ENCODE measurements at places on chromosomes 3 and 15.

DNA sequence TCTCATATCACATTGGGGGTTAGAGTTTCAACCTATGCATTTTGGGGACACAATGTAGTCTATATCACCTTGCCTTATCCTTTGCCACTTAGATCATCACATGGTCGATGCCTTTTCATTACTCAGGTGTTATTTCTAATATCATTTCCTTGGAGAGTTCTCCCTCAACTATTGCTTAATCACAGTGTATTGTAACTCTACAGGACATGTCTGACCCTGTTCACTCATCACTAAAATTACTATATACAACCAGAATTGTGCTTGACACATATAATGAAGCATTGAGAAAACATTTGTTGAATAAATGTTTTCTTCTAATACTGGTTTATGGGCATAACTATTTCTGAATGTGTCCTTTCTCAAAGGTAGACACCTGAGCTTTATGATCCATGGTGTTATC, 207.4 kb downstream of the EPHA6 start:
- no peaks in the 10 kb centered on the region for H3K36me3 ChIP-seq
- H3K27me3 ChIP-seq: no peaks in the 10 kb centered on the region
- no peak for DNase-seq

DNA sequence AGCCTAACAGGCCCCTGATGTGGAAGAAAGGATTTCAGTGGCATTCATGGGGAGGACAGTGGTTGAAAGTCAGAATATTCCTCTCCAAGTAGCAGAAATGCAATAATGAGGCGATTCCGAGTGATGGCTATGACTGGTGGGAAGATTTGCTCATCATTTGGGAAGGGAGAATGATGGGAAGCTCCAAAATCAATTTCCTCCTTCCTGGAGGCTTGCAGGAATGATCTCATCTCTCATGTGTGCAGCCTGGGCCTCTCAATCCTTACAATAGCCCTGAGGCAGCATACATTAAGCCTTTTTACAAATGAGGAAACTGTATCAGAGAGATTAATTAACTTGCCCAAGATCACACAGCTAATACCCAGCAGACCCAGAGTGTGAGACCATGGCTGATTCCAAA, 58.7 kb downstream of the BOC start:
- no peak for DNase-seq
- H3K27me3 ChIP-seq: no peaks in the 10 kb centered on the region
- no peaks in the 10 kb centered on the region for H3K4me1 ChIP-seq
- no peak overlapping the region for H3K4me3 ChIP-seq

DNA sequence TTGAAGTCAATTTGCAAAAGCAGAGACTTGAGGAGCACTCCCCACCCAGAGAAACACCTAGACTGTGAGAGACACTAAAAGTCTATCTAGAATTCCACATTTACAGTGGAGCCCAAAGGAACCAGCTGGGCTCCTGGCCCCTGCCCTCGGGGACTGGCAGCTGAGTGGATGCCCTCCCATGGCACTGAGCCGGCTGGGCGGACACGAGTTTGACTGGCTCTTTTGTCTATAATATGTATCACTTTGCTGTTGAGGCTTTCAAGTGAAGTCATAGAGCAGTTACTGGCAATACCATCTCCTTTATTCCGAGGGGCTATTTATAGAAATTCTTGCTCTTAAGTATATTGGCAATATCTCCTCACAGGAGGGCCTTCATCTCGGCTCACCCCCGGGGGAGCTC, 65.8 kb upstream of the TNFAIP8L3 start:
- peaks cover 10% of the 10 kb centered on the region for H3K4me1 ChIP-seq
- H3K4me3 ChIP-seq: no peak overlapping the region
- H3K36me3 ChIP-seq: no peaks in the 10 kb centered on the region

DNA sequence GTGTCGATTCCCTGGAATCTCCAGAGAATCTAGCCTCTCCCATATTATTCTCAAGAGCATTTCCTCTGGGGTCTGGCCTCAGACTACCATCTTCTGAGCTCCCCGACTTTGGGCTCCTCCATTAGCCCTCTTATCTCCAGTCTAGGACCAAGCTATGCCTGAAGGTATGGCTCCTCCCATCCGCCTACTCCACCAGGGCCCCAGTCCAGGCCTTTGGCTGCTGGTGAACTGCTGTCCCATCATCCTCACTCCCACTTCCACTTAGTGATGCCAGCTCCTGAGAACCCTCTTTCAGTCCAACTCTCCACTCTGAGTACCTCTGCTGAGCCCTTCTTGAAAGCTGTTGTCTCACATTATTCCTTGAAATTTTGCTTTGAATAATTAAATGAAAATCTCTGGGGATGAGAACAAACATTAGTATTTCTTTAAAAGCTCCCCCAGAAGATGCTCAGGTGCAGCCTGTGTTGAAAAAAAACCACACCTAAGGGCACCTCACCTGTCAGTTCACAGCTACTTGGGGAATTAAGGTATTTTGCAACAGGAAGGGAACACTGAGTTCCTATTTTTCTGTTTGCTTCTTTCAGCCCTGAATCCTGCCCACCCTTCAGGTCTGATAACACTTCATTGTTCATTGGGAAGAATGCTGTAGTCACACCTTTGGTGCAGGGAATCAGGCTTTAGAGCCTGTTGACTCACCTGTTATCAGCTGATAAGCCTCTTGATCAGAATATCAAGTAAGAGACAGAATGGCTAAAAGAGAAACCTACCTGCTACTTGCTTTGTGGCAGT, 9.5 kb downstream of the CLDN18 start:
- no peaks in the 10 kb centered on the region for H3K4me1 ChIP-seq
- H3K36me3 ChIP-seq: peaks cover 5% of the 10 kb centered on the region
- H3K27me3 ChIP-seq: no peaks in the 10 kb centered on the region
- H3K27ac ChIP-seq: no peak overlapping the region
- no peak for DNase-seq
- H3K4me3 ChIP-seq: no peak overlapping the region

DNA sequence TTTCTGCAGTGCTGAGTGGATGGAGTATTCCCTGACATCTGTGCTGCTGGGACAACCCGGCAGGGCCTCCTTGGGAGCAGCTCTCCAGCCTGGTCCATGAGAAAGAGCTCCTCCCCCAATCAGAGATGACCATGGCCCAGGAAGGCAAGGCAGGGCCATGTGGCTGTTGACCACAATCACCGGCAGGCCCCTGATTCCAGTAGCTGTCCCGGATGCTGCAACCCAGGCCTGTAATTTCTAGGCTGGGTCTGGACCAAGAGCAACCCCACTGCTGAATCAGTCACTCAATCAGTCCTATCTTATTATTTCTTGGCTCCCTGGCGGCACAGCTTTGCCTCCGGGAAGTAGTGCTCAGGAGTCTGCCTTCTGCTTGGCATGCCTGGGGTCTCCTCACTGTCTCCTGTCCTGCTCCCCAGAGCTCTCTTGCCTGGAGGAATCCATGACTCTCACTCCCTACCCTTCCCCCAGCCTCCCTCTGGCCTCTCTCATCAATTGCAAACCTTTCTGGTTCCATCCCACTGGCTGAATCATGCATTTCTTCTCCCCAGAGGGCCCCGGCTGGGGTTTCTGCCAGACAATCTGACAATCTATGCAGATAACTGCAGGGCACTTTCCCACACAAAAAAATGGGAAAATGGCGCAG, 32.6 kb upstream of the ITGA11 start:
- no peaks in the 10 kb centered on the region for H3K36me3 ChIP-seq
- peak; percentile 74 for DNase-seq
- H3K4me3 ChIP-seq: no peak overlapping the region
- H3K4me1 ChIP-seq: peaks cover 19% of the 10 kb centered on the region

- H3K4me3 ChIP-seq: no peak overlapping the region
- DNase-seq: no peak
- H3K27ac ChIP-seq: no peak overlapping the region
- H3K27me3 ChIP-seq: no peaks in the 10 kb centered on the region
Measured at GRCh38 chr3:130527426-130527825, 10.4 kb downstream of the COL6A6 start.

DNA sequence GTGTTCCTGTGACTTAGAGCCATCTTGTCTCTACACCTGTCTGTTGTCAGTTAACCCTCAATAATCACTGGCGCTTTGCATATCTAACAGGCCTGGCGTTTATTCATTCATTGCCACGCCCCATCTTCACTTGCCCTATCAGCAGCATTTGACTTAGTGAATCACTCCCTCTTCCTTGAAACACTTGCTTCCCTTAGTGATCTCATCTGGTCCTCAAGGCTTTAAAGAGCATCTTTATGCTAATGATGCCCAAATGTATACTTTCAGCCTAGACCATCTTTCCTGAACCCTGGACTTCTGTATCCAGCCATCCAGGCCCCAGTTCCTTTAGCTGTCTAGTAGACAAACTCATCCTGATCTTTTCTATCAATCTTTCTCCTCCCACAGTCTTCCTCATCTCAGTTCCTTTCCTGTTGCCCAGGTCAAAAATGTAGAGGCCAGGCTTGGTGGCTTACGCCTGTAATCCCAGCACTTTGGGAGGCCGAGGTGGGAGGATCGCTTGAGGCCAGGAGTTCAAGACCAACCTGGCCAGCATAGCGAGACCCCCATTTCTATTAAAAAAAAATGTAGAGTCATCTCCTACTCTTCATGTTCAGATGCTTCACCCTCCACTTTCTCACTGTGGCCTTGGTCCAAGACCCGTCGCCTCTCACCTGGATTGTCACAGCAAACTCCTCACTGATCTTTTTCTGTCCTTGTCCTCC, 1.4 kb upstream of the IGDCC4 start:
- H3K27me3 ChIP-seq: peaks cover 14% of the 10 kb centered on the region
- H3K4me3 ChIP-seq: no peak overlapping the region
- DNase-seq: no peak
- no peak overlapping the region for H3K27ac ChIP-seq
- peaks cover 20% of the 10 kb centered on the region for H3K4me1 ChIP-seq
- no peaks in the 10 kb centered on the region for H3K36me3 ChIP-seq

GRCh38 chr3:119294696-119295671, 801 bp downstream of the ARHGAP31 start:
- no peaks in the 10 kb centered on the region for H3K4me1 ChIP-seq
- peak; percentile 36 for DNase-seq
- H3K4me3 ChIP-seq: peak overlapping the region; percentile 90
- H3K27me3 ChIP-seq: no peaks in the 10 kb centered on the region

DNA sequence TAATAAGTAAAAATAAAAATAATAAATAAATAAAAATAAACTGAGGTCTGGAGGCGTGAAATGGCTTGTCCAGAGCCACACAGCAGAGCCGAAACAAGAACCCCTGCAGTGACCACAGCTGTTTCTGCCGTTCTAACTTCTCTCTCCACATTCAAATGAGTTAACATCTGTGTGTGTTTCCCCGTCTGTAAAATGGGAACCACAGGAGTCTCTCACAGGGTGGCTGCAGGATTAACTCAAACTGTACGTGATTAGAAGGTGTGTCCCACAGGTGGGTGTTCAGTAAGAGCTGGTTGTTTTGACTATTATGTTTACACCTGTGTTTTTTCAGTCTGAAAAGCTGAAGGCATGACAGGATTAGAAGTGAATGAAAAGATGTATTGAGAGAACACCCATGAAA, 27.0 kb upstream of the MUC4 start:
- H3K4me1 ChIP-seq: no peaks in the 10 kb centered on the region
- H3K27ac ChIP-seq: no peak overlapping the region
- no peaks in the 10 kb centered on the region for H3K36me3 ChIP-seq
- no peak overlapping the region for H3K4me3 ChIP-seq

DNA sequence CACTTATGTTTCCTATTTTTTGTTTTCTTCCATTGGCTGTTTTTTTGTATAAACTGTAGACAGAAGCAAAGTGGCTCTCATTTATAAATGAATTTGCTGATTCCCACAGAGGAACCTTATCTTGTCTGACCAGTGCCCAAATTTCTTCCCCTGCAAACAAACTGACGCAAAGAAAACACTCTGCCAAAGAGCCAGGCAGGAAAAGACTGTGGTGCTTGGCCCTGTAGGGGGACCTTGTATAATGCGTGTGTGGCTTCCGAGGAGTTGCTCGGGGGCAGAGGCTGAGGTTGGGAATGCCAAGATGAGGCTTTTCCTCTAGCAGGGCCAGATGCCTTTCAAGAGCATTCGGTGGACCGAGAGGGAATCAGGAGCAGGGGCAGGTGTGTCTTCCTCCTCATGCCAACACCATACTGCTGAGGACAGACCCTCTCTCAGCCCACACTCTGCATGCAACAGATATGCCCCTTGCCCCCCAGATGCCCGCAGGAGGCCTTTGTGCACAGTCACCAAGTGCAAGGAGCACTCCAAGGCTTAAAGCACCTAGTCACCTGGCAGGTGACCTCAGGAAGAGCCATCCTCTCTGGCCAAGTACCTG, 104.3 kb upstream of the ABHD17C start:
- H3K27me3 ChIP-seq: no peaks in the 10 kb centered on the region
- no peak overlapping the region for H3K4me3 ChIP-seq
- H3K36me3 ChIP-seq: peaks cover 56% of the 10 kb centered on the region
- no peaks in the 10 kb centered on the region for H3K4me1 ChIP-seq
- peak; percentile 13 for DNase-seq

DNA sequence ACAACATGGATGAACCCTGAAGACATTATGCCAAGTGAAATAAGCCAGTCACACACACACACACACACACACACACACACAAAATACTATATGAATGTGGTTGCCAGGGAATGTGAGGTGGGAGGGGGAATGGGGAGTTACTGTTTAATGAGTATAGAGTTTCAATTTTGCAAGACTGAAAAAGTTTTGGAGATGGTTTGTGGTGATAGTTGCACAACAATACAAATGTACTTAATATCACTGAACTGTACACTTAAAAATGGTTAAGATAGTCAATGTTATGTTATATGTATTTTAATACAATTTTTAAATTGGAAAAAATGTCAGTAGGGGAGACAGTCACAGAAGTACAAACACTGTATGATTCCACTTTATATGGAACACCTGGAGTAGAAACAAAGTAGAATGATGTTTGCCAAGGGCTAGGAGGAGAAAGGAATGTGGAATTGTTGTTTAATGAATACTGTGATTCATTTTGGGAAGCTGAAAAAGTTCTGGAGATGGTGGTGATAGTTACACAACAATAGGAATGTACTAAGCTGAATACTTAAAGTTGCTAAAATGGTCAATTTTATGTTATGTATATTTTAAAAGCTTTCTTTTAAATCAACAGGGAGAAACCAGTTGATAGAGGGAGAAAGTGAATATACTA, 76.6 kb downstream of the RPL39L start:
- H3K4me3 ChIP-seq: no peak overlapping the region
- no peak overlapping the region for H3K27ac ChIP-seq
- no peaks in the 10 kb centered on the region for H3K27me3 ChIP-seq
- H3K36me3 ChIP-seq: peaks cover 16% of the 10 kb centered on the region
- DNase-seq: no peak

GRCh38 chr15:101642361-101642760, 9.8 kb downstream of the TM2D3 start:
- no peak overlapping the region for H3K27ac ChIP-seq
- H3K4me3 ChIP-seq: no peak overlapping the region
- no peaks in the 10 kb centered on the region for H3K27me3 ChIP-seq
- H3K4me1 ChIP-seq: no peaks in the 10 kb centered on the region
- peaks cover 43% of the 10 kb centered on the region for H3K36me3 ChIP-seq
- DNase-seq: no peak

- H3K27ac ChIP-seq: no peak overlapping the region
- no peak for DNase-seq
- H3K27me3 ChIP-seq: no peaks in the 10 kb centered on the region
- no peaks in the 10 kb centered on the region for H3K4me1 ChIP-seq
Measured at GRCh38 chr3:107619549-107619948, 96.8 kb downstream of the BBX start.

GRCh38 chr15:99998661-99999101, 265.4 kb upstream of the LYSMD4 start:
- no peaks in the 10 kb centered on the region for H3K36me3 ChIP-seq
- DNase-seq: no peak
- no peaks in the 10 kb centered on the region for H3K27me3 ChIP-seq
- no peak overlapping the region for H3K4me3 ChIP-seq
- H3K27ac ChIP-seq: no peak overlapping the region
- no peaks in the 10 kb centered on the region for H3K4me1 ChIP-seq

GRCh38 chr3:73453666-73454065, 171.1 kb downstream of the PDZRN3 start:
- H3K4me3 ChIP-seq: no peak overlapping the region
- DNase-seq: no peak
- no peak overlapping the region for H3K27ac ChIP-seq
- H3K27me3 ChIP-seq: no peaks in the 10 kb centered on the region
